CD4-positive, alpha-beta T cell treated with Interleukin-10 for 1 hour (primary cell): ENCODE measurements at places on chromosomes 2 and 18.

GRCh38 chr2:28406276-28407096 lies 13.8 kb downstream of the FOSL2 start:
- peak; percentile 80 for DNase-seq

DNA sequence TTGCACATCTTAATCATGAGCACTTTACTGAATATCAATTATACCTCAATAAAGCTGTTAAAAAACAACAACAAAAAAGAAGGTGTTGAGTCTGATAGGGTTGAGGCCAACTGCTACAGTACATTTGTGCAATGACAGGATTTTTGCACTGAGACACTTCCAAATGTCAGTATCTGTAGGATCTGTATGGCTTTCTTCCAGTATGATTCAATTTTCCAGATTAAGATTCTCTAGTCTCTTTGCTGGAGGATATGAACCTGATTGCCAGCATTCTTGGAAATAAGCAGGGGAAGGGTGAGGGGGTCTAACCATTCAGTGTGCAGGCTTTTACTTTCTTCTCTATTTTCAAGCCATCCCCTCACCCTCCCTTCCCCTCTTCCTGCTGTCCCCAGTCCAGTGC lies 85.1 kb downstream of the SEMA4F start:
- no peak for DNase-seq

DNA sequence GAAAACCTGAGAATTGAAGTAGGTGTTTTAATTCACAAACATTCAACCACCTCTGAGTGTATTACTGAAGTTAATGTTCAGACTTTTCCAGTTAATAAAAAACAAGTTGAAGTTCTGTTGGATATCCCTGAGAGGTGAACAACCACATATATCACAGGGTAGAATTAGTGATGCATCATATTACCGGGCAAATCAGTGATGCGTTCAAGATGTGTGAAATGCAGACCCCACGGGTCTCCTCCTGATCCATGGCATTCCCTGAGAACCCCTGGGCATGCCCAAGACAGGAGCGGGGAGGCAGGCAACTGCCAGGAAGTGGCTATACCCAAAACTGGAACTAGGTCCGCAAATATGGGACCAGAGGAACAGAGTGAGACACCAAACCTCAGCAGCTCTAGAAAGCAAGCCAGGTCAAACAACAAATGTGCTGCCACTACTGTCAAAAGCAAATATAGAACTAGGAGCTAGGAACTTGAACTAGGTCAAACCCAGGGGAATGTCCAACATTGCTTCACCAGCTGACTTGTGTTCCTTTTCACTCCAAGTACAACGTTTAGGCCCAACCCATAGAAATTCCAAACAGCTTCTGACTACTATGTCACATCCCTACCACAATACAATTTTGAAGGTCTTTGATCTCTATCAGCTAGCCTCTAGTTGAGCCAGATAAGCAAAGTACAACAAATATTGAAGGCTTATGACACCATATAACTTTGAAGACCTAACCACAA lies 20.2 kb downstream of the PSTPIP2 start:
- no peak for DNase-seq

DNA sequence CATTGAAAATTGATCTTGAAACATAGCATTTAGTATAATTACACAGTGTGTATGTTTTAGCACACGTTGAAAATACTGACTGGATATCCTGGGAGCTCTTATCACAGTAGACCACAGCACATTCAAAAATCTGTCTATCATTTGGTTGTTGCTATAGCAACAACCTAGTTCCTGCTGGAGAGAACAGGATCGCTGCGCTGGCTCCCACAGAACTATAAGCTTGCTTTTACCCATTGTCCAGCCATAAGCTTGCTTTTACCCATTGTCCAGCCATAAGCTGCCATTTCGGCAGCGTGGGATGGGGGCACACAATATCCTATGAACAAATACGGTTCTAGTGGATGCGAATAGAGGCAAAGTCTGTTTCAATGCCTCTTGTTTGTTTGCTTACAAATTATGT lies 70.4 kb upstream of the ST6GAL2 start:
- DNase-seq, result no peak

- no peak for DNase-seq
These were observed 310.6 kb downstream of the C1D start for GRCh38 chr2:67752199-67752598.

DNA sequence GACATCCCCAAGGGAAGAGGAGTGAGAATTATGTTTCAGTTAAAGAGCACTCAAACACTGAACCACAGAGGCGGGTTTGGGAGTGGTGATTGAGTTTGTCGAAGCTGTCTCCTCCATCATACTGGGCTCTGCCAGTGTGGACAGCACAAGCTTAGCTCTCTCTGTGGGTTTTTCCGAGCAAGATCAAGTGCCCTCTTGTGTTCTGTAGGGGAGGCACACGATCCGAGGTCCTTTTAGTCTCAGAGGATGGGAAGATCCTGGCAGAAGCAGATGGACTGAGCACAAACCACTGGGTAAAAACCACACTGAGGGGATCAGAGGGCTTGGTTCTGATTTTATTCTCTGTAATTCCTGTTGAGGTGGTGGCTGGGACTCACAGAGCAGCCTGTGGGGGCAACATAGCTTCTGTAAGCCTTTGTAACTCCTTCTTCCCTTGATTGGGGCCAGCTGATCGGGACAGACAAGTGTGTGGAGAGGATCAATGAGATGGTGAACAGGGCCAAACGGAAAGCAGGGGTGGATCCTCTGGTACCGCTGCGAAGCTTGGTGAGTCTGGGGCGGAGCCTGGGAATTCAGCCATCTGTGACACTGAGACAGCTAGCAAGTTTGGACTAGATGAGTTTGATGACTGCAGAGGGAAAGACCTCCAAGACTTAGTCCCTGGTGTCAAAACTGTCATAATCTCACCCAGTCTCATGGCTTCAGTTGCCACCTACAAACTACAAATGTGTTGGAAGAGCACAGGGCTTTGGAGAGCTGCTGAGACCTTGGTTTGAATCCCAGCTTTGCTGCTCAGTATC lies 2.0 kb downstream of the NAGK start:
- DNase-seq, result peak; percentile 17

GRCh38 chr2:2742726-2743125 lies 411.7 kb upstream of the MYT1L start:
- no peak for DNase-seq

DNA sequence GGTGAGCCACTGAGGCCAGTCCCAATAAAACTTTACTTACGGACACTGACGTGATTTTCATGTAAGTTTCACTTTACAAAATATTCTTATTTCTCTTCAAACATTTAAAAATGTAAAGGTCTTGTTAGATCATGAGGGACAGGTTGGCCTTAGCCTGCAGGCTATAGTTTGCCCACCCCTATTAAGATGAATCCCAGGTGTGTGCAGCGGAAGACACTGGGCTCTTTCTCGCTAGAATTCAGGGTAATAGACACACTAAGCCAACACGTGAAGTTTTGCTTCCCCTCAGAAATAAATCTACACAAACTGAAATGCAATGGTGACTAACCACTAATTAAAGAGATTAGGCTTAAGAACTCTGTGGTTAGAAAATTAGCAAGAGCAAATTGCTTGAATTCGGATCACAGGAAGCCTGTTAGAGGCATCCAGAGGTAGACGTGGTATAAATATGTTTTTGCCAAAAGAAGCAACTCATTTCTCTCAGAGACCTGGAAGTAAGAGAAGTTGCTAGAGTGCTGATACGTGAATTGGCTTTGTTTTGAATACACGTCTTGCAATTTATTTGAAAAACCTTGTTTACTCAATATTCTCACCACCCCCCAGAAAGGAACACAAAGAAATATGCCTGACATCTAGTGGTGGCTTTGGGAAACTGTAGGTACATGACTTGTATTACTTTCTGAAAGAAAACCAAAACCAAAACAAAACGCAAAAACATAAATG lies 151.6 kb downstream of the DTNB start:
- DNase-seq, result peak; percentile 83

DNA sequence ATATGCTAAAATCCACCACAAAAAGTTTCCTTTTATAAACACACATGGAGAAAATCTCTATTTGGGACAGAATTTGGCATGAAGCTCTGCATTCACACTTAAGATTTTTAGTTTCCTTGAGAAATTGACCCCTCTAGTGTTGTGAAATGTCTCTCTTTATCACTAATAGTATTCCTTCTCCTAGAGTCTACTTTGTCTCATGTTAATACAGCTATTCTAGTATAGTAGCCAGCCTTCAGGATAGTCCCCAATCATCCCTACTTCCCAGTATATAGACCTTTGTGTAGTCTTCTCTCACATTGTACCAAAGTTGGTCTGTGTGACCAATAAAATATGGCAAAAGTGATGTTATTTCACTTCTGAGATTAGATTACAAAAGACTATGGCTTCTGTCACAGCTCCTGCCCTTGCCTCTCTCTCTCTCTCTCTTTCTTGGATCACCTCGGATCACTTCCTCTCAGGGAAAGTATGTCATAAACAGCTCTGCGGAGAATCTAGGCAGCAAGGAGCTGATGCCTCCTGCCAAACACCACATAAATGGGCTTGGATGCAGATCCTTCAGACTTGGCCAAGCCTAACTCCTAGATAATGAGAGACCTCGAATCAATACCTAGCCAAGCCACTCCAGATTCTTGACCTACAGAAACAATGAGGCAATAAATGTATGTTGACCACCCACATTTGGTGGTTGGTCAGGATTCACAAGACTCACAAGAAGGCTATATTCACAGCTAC lies 59.7 kb upstream of the NABP1 start:
- DNase-seq, result no peak

DNA sequence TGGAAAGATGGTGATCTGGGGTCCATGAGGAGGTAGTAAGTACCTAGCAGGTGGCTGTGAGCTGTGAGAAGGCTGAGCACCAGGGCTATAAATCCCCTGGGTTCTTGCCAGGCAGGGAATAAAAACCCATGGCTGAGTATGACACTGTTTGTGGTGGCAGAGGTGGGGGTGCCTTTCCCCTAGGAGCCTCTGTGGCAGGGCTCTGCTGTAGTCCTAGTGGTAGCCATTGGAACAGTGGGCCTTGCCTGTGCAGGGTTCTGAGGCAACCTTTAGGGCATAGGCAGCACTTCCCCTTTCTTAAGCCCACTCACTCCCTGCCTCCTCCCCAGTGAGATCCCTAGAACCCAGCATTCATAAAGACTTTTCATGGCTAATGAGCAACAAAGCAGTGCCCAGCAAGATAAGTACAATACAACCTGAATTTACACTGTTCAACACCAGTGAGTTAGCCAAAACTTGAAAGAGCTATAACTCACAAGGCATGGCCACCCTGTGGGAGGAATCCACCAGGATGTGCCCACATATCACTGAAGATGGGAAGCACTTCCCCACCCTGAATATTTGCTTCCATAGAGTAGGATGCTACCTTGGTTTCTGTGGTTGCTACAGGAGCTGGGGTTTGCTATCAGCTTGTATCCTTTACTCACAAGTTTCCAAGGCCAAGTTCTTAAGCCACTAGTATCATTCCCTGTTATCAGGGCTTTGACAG lies 100.9 kb upstream of the NEUROD1 start:
- no peak for DNase-seq

- no peak for DNase-seq
These were observed 152.8 kb downstream of the B3GNT2 start for GRCh38 chr2:62348700-62349099.
